ENCODE measurements at places on chromosomes 5 and 9.

- no peak for DNase-seq
Measured at GRCh38 chr9:75464726-75465125, 376.4 kb downstream of the OSTF1 start.

DNA sequence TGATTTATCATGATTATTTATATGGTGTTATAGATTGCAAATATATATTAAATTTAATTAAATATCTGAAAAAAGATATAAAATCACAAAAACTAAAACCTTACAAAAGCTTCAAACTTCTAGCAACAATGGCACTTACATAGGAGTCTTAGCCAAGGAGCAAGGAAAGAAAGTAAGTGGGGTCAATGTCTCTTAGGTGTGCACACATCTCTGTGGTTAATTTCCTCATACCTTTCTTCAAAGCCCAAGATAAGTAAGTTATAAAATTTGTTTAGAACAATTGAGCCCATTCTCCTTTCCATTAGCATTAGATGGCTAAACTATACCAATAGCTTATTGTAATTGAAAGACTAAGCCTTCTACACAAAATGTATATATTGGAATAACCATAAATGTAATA, 161.6 kb upstream of the PDE4D start:
- no peak for DNase-seq

DNA sequence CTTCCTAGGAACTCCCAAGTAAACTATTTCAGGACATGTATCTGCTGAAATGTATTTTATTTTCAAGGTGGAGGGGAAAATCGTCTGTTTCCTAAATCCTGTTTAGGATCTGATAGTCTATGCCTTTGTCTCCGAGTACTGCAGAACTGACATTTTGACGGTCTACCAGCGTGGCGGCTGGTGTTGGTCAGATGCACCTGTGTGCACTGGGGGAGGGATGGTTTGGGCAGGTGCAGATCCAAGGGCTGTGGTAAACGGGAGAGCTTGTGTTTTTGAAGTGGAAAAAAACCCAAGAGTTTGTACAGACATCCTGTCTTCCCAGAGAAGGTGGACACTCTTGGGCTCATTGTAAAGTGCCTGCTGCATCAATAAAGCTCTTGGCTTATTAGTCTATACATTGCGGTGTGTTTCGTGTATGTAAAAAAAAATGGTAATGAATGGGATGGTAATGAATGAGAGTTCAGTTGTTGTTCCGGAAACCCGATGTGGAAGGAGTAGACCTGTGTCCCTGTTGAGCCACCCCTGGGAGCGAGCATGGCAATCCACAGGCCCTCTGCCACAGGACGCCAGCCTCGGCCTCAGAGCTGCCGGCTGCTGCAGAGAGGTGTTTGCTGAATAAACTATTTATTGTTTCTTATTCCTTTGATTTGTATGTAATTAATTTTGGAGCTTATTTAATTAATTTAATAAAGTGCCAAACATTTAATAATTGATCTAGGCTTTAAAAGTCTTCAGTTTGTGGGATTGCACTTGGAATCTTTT, 15.3 kb downstream of the ARPC5L start:
- no peak for DNase-seq

- DNase-seq, result no peak
Measured at GRCh38 chr9:127188396-127188795, 66.0 kb upstream of the ANGPTL2 start.

DNA sequence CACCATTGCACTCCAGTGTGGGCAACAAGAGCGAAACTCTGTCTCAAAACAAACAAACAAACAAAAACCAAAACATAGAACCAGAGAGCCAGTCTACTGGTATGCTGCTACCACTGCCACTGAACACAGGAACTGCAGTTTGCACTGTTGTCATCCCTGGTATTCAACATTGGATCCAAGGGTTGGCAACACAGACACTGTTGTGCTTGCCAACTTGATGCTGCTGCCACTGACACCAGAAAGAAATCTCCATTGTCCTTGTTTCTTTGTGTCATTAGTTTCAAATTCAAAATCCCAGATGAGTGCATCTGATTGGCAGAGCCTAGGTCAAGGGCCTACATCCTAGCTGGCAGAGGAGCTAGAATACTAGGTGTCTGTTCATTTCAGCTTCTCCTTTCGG, 16.2 kb downstream of the HINT1 start:
- no peak for DNase-seq

DNA sequence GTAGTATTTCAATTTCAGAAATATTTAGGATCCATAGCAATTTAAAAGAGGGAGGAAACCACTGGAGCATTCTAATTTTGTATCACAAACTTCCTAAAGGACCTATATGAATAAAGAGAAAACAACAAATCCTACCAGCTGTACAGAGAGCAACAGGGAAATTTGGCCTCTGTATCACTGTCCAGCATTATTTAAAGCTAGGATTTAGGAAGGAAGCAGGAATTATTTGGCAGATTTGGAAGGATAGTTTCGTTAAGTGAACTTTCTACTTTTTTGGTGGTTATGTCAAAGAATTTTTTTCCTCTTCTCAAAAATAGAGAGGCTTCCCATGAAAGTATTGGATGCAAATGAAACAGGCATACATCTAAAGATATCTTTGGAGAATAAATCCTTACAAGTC, 269.7 kb downstream of the RAB3C start:
- no peak for DNase-seq

Measured in CD4-positive, alpha-beta T cell treated with Interleukin-17A for 1 hour (primary cell).